ENCODE measurements at places on chromosomes 16 and 17.

- no peak for DNase-seq
These were observed 6.4 kb downstream of the LIMD2 start for GRCh38 chr17:63693411-63694113.

- DNase-seq: no peak
These were observed 3.5 kb downstream of the PIPOX start for GRCh38 chr17:29046473-29046839.

DNA sequence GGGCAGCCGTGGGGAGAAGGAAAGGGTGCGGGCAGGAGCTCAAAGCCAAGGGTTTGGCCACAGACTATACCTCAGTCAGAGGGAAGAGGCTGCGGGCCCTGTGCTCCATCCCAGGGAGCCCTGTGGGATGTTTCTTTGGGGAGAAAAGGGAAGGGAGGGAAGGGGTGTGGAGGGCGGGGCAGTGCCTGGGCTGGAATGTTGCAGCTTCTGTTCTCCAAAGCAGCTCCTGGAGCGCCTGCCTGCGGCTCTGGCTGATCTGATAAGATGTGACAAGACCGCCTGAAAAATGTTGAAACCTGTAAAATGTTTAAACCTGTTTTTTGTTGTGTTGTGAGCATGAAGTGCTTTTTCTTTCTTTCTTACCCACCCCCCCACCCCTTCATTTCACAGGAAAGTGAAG, 32.8 kb downstream of the WNT3 start:
- DNase-seq: no peak

DNA sequence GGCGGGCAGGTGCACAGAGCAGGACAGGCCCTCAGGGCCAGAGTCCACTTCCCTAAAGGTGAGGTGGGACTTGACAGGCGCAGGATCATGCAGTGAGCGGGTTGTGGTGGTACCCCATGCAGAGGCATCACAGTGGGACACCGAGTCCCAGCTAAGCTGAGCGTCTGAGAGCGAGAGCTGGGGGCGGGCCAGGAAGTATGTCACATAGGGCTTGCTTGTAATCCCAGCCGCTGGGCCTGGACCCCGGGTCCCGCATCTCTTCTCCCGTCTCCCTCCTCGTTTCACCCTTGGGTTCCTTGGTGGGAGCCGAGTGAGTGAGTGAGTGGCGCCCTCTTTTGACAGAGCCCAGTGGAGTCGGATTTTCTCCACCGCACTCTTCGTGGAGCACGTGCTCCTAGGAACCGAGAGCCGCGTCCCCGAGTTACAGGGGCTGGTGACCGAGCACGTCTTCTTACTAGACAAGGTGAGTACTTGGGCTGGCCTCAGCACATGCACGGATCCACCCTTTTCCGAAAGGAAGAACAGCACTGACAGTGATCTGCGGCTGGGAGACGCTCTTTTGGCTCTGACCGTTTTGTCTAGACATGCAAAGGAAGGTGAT, 50.8 kb upstream of the ENDOV start:
- no peak for DNase-seq

DNA sequence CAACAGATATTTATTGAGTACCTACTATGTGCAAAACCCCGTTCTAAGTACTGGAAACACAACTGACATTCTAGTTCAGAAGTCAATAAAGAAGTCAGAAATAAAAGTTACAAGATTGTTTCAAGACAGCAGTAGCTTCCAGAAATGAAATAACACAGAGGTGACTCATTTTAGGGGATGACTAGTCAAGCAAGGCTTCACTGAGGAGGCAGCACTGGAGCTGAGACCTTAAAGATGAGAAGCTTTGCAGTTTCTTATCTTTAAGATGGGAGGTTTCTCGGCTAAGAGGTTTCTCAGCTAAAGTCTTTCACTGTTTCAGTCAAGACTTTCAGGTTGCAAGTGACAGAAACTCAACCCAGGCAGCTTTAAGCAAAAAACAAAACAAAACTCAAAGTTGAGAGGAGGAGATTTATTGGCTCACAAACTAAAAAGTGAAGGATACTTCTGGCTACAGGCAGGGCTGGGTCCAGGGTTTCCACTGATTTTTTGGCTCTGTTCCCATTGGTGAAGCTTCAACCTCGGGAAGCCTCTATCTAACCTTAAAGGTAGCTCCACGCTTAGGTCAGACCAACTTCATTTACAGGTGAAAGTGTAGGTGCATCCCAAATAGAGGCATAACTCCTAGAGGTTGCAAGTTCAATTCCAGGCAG, 7.4 kb upstream of the MMP2 start:
- no peak for DNase-seq

- no peak for DNase-seq
These were observed 145.1 kb upstream of the NOG start for GRCh38 chr17:56448371-56448770.

GRCh38 chr16:13270602-13271001, 369.2 kb downstream of the SHISA9 start:
- DNase-seq: no peak

GRCh38 chr17:69144331-69145255, 2.9 kb upstream of the ABCA6 start:
- DNase-seq: no peak

- peak; percentile 43 for DNase-seq
These were observed 10.6 kb upstream of the TERF2 start for GRCh38 chr16:69396187-69397061.

DNA sequence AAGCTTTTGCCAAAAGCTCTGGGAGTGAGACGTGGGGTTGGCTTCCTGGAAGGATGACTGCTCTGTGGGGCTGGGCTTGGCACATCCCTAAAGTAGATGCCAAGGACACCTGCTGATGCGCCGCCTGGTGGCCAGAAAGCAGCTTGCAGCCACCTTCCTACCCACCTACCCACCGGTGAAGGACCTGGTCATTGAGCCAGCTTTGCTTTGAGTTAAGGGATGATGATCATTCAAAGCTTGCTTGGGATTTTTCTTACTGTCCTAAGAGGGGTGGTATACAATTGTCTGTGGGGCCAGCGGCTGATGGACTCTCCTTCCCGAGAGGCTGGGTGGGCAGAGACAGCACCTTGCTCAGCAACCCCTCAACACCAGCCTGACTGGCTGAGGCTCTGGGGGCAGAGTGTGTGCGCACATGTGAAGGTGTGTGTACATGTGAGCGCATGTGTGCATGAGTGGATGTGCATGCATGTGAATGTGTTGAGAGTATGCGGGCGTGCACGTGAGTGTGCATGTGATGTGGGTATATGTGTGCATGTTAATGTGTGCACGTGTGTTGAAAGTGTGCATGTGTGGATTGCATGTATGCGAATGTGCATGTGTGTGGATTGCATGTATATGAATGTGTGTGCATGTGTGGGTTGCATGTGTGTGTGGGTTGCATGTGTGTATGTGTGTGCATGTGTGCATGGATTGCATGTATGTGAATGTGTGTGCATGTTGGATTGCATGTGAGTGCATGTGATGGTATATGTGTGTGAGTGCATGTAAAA, 18.6 kb downstream of the C1QTNF1 start:
- DNase-seq: peak; percentile 54

DNA sequence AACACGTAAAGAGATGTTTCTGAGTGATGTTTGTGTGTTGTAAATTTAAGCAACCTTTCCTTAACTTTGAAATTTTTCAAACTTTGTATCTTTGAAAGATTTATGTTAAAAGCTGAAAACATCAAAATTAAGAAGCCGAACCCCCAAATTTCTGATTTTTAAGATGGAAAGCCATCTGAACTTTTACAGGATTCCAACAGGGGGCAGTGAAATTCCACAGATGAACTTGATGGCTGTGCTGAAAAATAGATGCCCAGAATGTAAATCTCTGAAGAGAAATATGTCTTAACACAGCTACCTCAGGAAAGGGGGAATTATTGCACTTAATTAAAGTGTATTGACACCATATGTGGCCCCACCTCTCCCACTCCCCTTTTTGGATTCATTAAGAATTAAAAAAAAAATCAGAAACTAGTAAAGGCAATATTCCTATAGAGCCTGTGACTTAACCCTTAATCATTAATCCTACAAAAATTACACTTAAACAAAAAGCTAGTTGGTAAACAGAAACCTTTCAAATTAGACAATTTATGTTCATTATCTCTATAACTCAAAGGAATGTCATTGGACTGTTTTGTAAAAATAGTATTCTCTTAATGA, 597.9 kb downstream of the KCNJ2 start:
- no peak for DNase-seq

DNA sequence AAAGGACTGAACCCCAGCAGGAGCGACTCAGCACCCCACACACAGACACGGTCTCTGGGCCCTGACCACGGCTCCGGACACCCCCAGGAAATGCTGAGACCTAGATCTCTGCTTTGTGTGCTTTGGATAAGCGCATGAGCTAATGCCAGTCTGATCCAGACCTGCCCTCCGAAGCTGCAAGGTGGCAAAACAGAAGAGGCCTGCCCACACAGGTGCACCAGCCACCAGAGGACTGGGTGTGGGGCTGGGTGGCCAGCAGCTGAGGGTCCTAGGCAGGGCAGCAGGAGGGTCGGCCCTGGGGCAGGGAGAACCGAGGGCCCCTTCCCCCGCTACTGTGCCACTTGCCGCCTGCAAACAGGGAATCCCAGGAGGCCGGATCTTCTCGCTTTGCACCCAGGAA, 30.7 kb upstream of the EIF1 start:
- no peak for DNase-seq

DNA sequence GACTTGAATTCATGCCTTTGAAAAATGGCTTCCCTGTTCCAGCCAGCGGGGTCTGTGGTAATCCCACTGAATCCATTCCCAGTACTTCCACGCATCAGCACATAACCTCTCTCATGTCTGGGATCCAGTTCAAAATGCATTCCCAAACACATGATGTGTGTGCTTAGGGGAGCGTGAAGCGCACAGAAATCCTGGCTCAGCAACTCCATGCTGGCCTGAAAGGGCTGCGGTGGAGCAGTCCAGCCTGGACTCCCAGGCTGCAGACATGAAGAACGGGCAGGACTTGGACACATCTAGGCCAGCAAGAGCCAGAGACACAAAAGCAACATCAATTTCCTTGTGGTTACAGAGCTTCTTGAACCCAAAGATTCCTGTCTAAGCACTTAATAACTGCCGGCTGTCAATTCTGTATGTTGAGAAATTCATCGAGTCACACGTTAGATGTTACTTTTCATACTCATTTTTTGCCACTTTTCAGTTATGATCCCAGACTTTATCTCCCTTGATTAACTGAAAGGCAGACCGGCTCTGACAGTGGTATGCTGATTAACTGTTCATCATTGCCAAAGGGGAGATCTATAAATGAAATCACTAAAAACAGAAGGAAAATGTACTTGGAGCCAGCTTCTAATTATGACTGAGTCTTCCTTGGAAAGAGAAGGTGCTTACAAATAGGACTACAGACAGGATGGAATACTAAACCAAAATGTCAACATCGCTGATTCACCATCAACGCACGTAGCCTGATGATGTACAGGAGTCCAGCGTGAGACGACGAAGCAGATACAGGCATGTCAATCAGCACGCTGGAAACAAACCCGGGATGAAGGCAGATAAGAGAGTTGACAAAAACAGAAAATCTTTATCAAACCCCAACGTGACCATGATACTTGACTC, 23.0 kb downstream of the NSMCE1 start:
- no peak for DNase-seq

- DNase-seq: no peak
These were observed 6.3 kb upstream of the EXOSC6 start for GRCh38 chr16:70258065-70258464.

DNA sequence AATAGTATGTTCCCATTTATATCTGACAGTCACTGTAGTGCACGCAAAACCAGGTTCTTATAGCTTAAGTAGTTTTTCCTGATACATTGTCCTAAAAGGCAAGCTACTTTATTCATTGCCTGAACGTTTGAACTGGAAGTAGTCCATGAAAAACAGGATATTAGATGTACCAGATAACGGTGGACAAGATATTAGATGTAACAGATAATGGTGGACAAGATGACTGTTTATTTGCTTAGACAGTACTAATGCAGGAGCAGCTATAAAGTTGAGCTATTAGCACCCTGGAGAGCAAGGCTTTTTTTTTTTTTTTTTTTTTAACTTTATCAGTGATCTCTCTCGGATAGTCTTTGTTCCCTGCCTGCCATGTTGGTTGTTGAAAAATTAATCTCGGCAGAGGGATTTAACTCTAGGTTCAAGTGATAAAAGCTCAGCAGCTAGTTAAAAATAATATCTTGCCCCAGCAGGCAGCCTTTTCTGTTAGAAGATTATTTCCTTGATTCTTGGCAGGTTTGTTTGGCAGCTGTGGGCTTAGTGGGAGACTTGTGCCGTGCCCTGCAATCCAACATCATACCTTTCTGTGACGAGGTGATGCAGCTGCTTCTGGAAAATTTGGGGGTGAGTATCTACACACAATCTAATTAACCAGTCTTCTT, 17.3 kb upstream of the TBKBP1 start:
- DNase-seq: no peak

DNA sequence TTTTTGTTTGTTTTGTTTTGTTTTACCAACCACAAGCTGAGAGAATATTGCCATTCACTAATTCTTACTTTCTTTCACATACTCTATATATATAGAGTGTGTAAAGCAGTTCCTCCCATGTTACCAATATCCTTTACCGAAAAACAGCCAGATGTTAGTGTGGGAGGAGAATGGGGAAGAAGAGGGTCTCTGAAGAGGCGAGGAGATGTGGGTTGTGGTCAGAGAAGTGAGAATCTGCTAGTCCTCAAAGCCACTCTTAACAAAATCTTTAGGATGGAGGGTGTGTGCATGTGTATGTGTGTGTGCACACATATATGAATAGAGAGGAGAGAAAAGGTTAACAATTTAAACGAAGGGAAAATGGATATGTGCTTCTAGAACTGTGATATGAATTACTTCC, 80.6 kb downstream of the TUBD1 start:
- DNase-seq: no peak

DNA sequence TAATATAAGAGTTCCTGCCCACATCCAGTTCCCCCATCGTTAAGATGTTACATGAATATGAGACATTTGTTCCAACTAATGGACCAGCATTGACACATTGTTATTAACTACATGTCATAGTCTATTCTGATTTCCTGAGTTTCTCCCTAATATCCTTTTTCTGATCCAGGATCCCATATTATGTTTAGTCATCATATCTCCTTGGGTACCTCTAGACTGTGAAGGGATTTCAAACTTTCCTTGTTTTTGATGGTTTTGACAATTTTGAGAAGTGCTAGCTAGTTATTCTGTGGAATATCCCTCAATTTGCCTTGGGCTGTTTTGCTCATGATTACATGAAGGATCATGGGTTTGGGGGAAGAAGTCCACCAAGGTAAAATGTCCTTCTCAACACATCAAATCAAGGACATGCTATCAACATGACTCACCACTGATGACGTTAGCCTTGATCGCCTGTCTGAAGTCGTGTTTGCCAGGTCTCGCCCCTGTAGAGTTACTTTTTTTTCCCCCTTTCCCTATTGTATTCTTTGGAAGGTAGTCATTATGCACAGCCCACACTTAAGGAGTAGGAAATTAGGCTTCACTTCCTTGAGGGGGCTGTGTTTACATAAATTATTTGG, 42.5 kb downstream of the CACNG3 start:
- DNase-seq: no peak

GRCh38 chr17:50345432-50346312, at the start of gene XYLT2:
Gene XYLT2 (plus strand): TSS chr17:50346126. CDS start chr17:50346141, 15 bp downstream.
- DNase-seq: peak; percentile 88

GRCh38 chr17:6352801-6353560, 81.9 kb downstream of the AIPL1 start:
- no peak for DNase-seq

- DNase-seq: no peak
These were observed 1.9 kb downstream of the ZNF652 start for GRCh38 chr17:49359990-49360795.
